ENCODE measurements at places on chromosomes 4 and X.

DNA sequence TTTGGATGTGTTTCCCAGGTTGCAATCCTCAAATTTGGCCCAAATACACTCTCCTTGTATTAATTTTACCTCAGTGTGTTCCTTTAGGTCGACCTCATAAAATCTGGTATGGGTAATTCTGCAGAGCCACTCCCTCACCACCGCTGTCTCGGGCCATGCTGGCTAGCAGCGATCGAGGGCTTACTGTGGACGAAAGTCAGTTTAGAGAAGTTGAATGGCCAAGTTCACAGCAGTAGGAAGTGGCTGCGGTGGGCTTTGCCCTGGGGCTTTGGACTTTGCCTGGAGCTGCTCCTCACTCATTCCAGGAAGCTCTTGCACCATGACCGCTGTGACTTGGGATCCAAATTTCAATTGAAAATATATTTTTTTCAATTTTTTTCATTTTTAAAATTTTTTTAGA is 19.6 kb downstream of the TMEM187 start:
- no peak for DNase-seq

DNA sequence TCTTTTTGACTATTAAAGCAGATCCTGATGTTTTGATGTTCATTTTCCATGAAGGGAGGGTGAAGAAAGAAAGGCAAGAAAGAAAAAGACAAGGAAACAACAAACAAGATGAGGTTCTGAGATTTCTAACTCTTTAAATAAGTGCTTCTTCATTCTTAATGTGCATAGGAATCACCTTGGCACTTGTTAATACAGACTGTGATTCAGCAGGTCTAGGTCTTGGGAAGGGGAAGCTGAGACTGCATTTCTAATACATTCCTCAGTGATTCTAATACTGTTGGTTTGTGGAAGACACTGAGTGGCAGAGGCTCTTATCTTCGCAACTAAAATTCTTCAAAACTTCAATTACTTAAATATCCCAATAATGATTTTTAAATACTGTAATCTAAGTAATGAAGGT is 95.2 kb upstream of the NAP1L5 start:
- DNase-seq: no peak

DNA sequence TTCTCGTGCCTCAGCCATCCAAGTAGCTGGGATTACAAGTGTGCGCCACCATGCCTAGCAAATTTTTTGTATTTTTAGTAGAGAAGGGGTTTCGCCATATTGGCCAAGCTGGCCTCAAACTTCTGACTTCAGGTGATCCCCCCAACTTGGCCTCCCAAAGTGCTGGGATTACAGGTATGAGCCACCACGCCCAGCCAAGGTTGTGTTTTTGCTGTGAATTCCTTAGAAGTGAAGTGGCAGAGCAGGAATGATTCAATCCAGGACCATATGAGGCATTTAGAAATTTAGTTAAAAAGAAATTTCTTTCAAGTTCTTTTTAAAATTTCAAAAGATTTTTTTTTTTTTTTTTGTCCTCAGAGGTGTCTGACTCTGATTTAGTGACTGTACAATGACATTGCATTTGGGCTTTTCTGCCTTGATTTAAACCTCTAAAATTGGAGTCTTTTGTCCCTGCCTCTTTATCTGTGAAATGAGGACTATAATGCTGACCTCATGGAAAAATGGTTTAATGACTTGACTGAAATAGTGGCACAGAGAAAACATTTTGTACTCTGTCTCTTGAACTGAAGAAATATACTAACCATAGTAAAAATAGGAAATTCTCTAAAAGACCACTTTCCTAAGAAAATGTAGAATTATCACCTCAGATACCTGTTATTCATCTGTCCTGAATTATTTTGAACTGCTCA is 59.9 kb downstream of the CXCL13 start:
- no peak for DNase-seq

GRCh38 chr4:142558851-142559250 is 287.2 kb downstream of the INPP4B start:
- DNase-seq: no peak

- no peak for DNase-seq
Observed at GRCh38 chrX:19162851-19163250, 40.6 kb upstream of the ADGRG2 start.

DNA sequence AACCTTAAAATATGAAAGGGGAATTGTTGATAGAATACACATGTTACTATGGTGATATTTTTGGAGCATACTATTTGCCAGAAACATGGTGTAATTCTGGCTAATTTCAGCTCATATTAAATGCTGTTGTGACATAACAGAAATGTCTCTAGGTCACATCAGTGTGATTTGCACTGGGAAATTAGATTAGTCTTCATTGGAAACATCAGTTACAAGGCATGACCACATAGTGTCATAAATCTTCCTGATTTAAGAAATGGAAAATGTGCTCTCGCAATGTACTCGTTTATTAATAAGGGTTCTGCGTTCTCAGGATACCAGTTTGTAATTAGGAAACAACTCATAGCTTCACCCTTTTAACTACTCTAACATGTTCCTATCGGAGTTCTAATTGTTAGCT is 72.9 kb upstream of the GYPA start:
- no peak for DNase-seq

GRCh38 chr4:37890801-37891259 is at the start of gene TBC1D1:
TSS of gene TBC1D1 (plus strand) at chr4:37891084. CDS start at chr4:37902096, 11,012 bp downstream.
- no peak for DNase-seq

DNA sequence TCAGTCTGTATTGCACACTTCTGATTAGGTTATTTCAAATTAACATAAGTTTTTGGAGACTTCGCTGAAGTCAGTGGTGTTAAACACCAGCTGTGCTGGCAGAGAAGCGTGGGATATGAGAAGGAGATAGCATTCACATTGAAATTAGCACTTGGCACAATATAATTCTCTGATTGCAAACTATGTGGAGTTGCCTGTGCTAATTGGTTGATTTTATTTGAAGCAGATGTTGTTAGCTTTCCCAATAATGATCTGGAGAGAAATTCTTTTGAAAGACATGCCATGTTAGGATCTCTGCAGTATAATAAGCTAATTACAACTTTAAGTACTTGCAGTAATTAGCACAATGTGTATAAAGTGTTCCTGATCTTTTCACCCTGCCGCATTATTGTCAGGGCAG is 367.4 kb upstream of the ARX start:
- DNase-seq: no peak

DNA sequence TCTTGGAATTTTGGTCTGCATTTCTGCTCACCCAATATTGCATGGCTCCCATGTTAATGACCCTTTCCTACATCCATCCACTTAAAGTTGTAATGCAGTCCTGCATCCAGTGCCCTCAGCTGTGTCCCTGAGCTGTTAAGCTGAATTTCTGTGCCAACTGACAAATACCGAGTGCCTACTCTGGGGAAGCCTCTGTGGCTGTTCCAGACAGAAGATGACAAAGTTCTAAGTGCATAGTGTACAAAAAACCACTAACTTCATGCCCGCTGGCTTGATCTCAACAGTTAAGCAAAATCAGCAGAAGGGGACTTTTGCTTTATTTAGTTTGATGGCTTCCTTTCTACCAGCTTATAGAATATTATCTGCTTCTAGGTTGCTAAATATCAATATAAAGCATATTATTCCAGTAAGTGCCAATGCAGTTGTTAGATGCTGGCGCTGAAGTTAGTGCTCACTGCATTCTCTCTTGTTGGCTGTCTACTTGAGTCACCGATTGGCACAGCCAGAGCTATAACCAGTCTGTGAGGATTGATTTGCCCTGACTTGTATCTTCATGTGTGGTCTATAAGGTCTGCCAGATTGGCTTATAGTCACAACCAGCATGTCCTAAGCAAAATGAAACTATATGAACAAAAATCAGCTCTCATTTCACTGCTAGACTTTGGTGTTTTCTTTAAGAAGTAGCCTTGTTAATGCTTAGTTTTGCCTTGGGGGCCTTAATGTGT is 98.9 kb downstream of the KLHL8 start:
- no peak for DNase-seq

DNA sequence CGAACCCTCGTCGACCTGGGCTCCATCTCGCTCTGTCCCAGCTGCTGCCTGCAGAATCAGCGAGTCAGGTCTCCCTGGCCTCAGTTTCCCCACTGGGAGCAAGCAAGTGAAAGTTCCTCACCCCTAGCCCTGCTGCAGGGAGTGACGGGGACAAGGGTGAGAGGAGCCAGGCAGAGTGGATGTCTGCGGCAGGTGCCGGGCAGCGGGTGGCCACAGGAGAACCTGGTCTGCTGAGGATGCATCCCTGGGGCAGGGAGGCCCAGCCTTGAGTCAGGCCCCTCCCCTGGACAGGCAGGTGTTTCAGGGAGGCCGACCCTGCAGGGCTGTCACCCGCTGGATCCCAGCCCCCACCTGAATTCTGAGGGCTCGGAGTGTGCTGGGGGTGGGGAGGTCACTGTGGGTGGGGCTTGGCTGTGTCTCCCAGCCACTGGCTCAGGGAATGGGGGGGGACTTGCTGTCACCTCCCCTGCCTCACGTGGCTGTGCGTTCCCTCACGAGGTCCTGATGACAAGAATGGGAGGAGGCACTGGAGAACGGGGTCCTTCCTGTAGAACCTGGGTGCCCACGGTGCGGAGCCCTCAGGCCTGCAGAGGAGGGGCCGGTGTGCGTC is 33.2 kb downstream of the LRPAP1 start:
- DNase-seq: no peak

- DNase-seq: peak; percentile 2
Observed at GRCh38 chrX:9644335-9644734, 121.3 kb downstream of the GPR143 start.

GRCh38 chrX:16312761-16313623 is 145.7 kb downstream of the MAGEB17 start:
- DNase-seq: no peak

GRCh38 chr4:14545807-14546206 is 456.5 kb upstream of the CPEB2 start:
- DNase-seq: no peak

- no peak for DNase-seq
Observed at GRCh38 chr4:108811486-108811885, 48.6 kb upstream of the ETNPPL start.

DNA sequence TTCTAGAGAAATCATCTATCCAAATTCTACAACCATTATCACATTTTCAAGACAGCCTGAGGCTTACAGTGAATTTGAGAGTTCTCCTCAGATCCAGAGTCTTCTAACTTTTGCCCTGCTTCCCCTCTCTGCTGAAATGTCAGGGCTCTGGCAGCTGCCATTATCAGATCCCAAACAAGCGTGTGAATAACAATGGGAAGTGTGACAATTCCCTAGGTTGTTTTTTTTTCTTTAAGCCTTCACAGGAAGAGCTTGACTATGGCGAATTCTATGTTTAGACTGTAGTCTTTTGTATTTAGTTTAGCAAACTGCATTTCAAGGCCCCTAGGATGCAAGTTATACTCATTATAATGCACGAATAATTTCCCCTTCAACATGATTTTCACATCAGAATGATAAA is 61.3 kb upstream of the KDR start:
- DNase-seq: no peak
